Breast epithelium (tissue), 4 donors: ENCODE measurements at places on chromosomes 3 and 15. TPM values are rescaled to one million over a fixed set of nuclear protein-coding genes. Genes with fewer than 3 reads are reported as not detected.

The UBL7 gene
- total RNA-seq, result 39.0 TPM

DNA sequence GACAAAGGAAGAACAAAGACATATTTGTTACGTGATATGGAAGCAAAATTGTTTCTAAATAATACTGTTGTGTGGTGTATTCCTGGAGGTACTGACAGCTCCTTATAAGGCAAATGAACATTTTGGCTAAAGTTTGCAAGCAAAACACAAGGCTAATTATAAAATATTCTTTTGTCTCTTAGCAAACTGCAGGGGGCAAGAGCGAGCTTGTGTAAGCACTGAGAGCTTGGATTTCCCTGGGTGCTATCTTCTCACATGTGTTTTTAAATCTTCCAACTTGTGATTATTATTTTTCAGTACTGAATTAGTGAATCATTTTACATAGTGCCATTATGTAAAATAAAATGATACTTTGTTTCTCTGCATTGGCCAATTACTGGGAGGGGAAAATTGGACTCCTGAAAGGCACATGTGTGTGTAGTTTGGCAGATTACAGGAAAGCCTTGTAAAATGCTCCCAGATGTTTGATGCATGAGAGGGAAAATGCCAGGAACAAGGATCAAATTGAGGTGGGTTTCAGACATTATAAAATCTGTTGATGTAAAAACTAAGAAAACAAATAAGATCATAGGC, 611.5 kb downstream of the AGBL1 start:
- no peak for DNase-seq

GRCh38 chr15:49688135-49688790, 67.4 kb downstream of the DTWD1 start:
- DNase-seq, result no peak

GRCh38 chr3:58355179-58355578, 22.5 kb downstream of the PXK start:
- no peak for DNase-seq

The RGMA gene
- 9.7 TPM for total RNA-seq

GRCh38 chr3:64321747-64322146, 96.5 kb upstream of the PRICKLE2 start:
- no peak for DNase-seq

DNA sequence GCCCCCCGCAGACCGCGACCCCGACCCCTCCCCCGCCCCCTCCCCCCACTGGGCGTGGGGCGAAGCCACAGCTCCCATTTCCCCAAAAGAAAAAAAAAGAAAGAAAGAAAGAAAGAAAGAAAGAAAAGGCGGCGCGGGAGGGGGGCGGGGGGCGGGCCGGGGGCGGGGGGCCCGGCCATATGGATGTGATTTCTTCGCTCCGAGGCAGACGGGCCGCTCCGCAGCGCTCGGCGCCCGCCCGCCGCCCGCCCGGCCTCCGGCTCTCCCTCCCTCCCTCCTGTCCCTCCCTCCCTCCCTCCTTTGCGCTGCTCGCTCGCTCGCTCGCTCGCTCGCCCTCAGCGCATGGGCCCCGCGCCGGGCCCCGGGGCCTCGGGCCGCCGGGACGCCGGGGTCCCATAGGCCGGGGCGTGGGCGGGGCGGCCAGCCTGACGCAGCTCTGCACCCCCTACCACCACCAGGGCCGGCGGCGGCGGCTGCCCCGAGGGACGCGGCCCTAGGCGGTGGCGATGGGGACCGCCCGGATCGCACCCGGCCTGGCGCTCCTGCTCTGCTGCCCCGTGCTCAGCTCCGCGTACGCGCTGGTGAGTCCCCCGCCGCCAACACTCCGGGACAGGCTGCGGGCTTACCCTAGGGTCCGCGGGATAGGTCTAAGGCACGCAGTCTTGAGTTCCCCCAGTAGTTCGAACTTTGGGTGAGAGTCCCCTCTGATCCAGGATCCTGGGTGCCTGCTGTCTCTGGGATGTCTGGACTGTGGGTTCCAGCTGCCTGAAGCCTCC, 5.7 kb downstream of the PTH1R start:
- DNase-seq, result no peak

The GNAT1 gene
- total RNA-seq, result not detected

DNA sequence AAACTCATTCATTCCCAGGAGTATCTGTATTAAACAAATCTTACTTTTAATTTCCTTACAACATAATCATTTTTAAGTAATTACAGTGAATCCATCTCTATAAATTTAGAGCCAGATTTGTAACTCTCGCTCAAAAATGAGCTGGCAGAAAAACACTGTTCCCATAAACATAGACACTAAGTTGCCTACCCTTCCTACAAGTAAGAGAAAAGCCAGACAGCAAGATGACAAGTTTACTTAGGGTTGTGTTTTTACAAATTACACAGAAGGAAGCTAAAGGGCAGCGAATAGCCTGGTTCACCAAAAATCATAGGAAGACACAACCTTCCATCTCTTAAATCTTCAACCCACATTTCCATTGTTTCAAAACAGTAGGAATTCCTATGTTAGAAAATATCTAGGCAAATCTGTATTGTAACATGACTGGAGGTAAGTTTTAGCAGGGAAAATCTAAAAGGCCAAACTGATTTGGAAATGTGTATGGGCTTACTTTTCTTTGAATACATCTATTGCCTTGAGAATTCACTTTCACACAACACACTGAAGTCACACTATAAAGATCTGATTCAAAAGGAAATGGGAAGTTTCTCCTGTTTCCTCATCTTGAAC, 21.7 kb downstream of the HERC1 start:
- no peak for DNase-seq

DNA sequence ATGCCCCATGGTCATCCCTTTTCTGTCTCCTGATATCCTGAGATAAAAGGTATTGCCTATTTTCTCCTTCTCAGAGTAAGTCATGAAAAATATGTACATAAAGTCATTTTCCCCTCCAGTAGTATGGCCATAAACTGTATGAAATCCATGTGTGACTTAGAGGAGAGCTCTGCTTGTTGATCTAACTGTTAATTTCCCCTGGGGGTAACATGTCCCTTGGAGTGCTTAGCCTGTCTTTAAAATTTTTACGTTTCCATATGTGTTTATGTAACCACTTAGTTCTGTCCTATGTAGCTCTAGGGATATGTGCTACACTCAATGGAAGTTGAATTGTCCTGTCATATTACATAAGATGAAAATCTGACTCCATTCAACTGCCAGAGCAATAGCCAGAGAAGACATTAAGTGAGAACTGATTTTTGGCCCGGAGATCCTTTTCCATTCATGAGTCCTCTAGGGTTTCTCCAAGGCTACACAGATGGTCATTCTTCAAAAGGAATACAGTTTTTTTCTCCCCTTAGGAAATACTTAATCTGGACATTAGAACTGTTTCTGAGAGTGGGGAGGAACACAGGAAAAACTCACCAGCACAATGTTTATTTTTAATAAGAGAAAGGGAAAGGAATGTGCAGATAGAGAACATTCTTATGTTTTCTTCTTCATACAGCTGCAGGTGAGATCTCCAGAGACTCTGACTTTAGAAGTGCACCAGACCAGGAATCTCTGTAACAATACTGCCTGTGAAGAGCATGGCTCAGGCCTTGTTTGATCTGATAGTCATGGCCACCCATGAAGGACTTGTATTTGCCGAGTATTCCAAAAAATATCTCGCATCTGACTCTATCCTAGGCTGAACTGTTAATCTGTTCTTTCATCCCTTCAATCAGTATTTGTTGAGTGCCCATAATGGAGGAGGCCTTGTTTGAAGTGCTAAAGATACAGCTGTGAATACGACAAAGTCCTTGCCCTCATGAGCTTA, 29.8 kb upstream of the CLRN1 start:
- DNase-seq, result no peak

The NPAP1 gene
- total RNA-seq, result not detected

GRCh38 chr3:16795581-16795980, 89.2 kb upstream of the PLCL2 start:
- DNase-seq, result no peak

- no peak for DNase-seq
Observed at GRCh38 chr15:38598749-38599148, 34.1 kb upstream of the RASGRP1 start.

- DNase-seq, result no peak
Observed at GRCh38 chr3:127374086-127375010, 86.5 kb upstream of the PRR20G start.

The MOBP gene
- total RNA-seq, result under 0.01 TPM

GRCh38 chr15:88238618-88239430, 17.7 kb downstream of the NTRK3 start:
- DNase-seq, result no peak

The ALDH1A2 gene
- total RNA-seq, result 6.1 TPM

DNA sequence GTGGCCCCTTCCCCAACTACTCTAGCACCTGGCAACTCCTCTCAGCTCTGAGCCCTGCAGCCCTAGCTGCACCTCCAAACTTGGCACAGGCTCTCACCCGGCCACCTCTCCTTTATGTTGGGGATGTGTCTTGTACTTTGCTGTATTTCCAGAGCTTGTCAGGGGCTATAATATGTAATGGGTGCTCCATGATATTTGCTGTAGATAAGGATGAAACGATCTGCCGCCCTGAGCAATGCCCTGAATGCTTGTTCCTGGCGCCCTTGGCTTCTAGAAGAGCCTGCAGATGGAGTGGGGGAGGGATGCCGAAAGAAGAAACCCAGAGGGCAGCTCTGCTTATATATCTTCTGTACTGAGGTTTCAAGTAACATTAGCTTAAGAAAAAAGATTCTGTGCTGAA, 35.9 kb upstream of the ZBTB38 start:
- DNase-seq, result no peak

- DNase-seq, result no peak
Observed at GRCh38 chr15:69531665-69532027, 79.0 kb downstream of the RPLP1 start.

The FAM162A gene
- 19.3 TPM for total RNA-seq

DNA sequence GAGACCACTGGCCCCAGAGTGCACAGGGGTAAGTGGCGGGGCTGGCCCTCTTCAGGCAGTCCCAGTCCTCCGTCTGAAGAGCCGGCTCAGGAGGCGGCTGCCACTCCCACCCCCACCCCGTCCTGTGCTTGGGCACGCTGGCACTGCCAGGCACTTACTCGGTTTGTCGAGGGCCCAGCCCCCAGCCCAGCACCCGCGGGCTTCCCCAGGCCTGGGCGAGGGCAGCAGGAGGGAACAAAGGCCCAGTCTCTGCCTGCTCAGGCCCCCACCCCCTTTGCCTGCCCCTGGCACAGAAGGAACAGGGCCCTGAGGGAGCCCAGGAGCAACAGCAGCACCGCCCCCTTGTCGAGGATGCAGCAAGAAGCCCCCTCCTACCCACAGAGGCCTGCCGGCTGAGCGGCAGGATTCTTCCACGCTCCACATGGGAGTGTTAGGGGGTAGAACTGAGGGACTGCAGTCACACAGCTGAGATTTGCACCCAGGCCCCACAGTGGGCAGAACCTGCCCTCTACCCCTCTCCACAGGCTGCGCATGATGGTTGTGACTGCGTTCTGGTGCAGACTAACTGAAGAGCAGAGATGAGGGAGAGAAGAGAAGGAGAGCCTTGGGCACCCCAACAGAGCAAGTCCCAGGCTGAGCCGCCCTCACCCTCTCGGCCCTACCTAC, 8.9 kb downstream of the DUSP7 start:
- DNase-seq, result no peak

- DNase-seq, result no peak
Observed at GRCh38 chr3:47475029-47475569, 642 bp downstream of the SCAP start.

DNA sequence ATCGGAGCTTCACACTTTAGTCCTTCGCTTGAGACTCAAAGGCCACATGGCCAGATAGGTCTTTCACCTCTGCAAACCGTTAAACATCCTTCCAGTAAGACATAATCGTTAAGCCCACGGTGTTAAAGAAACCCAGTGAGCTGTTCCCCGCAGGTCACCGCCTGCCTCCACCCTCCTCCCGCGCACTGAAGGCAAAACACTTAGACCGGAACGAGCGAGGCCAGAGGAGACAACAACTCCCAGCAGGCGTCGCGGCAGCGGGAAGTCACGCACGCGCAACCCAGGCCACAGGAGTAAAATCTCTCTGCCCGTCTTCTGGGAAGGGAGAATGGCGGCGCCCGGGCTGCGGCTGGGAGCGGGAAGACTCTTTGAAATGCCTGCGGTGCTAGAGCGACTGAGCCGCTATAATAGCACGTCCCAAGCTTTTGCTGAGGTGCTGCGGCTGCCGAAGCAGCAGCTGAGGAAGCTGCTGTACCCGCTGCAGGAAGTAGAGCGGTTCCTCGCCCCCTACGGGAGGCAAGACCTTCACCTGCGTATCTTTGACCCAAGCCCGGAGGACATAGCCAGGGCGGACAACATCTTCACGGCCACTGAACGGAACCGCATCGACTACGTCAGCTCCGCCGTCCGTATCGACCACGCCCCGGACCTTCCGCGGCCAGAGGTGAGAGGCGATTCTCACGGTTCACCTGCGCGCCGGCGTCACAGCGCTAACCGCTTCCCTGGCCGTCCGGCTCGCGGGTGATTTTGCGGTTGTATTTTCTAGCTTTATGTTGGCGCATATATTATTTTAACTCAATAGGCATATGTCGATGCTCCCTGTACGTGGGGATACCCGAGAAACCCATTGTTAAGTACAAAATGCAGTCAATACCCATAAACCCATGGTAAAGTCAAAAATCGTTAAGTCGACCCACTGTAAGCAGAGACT, at the start of gene GTPBP8:
TSS of gene GTPBP8 (plus strand) at position 313 of the 931 bp plus-strand sequence. CDS start at position 329, 16 bp downstream.
- DNase-seq, result peak; percentile 76

- peak; percentile 88 for DNase-seq
Observed at GRCh38 chr3:50316657-50317242, 5.8 kb downstream of the HYAL2 start.

The RBM15B gene
- 24.6 TPM for total RNA-seq

- DNase-seq, result no peak
Observed at GRCh38 chr3:135100366-135100765, 305.3 kb downstream of the EPHB1 start.

GRCh38 chr3:13932578-13933295, 52.9 kb upstream of the WNT7A start:
- DNase-seq, result no peak

The GRK7 gene
- 0.33 TPM for total RNA-seq
